CD4-positive, alpha-beta T cell treated with Interleukin-2 at 100 ng/mL for 4 hours (primary cell): ENCODE measurements at places on chromosomes 4 and X.
A peak's percentile ranks its signal among the peaks of the same experiment; 100 is the strongest.

- no peak for DNase-seq
Measured at GRCh38 chr4:141132072-141132708, 1.1 kb downstream of the RNF150 start.

GRCh38 chr4:7939377-7940108, at the start of gene AFAP1:
TSS of gene AFAP1 (minus strand) at chr4:7939861. CDS start at chr4:7872078, 67,783 bp downstream.
- DNase-seq: peak; percentile 88

- no peak for DNase-seq
Measured at GRCh38 chr4:168506014-168506413, 9.2 kb downstream of the PALLD start.

GRCh38 chr4:27198971-27199370, 338.3 kb downstream of the STIM2 start:
- DNase-seq: no peak

DNA sequence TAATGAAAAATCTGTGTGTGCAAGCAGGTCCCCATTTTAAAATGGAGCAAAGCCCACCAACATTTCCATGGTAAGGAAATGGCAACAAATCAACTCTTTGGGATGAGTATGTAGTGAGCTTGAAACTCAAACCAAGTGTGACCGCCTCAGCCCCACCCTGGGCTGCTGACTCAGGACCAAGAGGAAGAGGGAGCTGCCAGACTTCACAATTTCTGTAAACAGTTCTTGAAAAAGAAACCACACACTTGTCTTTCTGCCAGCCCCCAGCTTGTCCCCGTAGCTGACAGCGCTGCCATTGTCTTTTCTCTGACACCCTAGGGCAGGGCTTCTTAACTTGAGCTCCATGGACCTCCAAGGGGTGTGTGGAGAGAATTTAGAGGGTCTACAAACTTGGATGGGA, 10.3 kb downstream of the RTL5 start:
- peak; percentile 79 for DNase-seq

DNA sequence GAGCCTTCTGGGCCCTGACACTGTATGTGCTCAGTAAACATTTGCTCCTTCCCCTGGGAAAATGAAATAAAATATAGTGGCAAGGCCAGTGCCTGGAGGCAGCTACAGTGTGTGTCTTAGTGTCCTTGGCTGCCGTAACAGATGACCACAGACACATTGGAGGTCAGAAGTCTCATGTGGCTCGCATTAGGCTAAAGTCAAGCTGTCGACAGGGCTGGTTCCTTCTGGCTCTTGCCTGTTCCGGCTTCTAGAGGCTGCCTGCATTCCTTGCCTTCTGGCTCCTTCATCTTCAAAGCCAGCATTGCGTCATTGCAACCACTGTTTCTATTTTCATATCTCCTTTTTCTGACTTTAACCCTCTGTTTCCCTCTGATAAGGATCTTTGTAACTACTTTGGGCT, 83.6 kb upstream of the STX18 start:
- DNase-seq: no peak

- DNase-seq: no peak
Measured at GRCh38 chr4:176043838-176044588, 21.6 kb upstream of the WDR17 start.

DNA sequence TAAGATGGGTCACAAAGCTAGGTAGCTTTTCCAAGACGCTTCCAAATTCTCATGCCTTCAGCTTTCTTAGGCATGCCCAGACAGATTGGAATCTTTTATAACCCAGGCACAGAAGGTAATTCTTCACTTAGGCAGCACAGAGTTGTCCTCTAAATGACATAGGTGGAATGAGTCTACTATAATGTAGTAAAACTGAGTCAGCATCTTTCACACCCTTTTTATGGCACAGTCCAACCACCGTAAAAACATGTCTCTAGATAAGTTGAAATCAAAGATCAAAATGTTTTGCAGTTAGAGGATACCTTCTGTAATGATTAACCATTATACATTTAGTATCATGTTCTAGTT, 128.4 kb upstream of the FAT1 start:
- DNase-seq: no peak

GRCh38 chr4:28973587-28974350, 1746.4 kb upstream of the PCDH7 start:
- DNase-seq: no peak

- no peak for DNase-seq
Measured at GRCh38 chr4:40238008-40238699, 41.3 kb downstream of the RHOH start.

GRCh38 chr4:154593868-154594267, 3.3 kb upstream of the FGA start:
- DNase-seq: no peak

DNA sequence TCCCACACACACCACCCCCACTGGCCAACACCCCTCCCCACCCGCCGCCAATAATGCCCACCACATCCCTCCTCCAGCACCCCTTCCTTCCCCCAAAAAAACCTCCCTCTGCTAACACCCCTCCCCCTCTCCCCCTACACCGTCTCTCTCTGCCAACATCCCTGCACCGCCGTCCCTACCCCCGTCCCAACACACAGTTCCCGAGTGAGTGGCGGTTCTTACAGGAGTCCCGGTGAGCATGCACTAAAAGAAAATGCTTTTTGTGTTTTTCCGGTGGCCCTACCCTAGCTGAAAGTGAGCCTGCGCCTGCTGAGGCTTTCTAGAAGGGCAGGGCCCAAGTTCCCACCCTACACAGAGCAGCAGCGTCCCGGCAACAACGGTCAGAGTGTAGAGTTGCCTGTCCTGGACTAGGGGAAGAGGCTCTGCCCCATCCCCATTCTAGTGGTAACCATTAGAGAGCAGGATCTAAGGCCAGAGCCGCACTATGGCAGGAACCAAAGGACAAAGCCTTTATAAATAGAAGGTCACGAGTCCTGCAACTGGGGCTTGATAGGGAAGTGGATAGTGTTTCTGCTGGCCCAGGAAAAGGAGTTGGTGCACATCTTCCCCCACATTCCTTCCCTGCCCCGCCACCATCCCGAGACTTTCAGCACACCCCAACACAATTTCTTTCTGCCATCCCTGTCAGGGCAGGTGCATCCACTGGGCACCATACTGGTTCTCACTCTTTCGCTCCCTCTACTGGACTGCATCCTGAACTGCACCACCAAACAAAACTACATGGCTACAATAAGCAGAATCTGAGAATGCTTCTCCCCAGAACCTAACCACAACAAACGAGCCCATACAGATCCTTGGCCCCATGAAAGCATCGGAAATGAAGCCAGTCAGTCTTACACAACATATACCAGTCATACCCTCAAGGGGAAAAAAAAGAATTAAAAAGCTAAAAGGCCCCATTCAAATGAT, 78.1 kb upstream of the PAGE3 start:
- peak; percentile 60 for DNase-seq

GRCh38 chr4:2243681-2244380, 1.9 kb upstream of the HAUS3 start:
- no peak for DNase-seq

GRCh38 chr4:127214016-127214415, 418.7 kb upstream of the INTU start:
- DNase-seq: no peak

GRCh38 chrX:68896581-68896980, 67.8 kb downstream of the EFNB1 start:
- DNase-seq: no peak

GRCh38 chrX:11336201-11336600, 43.0 kb downstream of the AMELX start:
- no peak for DNase-seq

- peak; percentile 22 for DNase-seq
Measured at GRCh38 chr4:163558539-163559044, 64.1 kb downstream of the TMA16 start.

DNA sequence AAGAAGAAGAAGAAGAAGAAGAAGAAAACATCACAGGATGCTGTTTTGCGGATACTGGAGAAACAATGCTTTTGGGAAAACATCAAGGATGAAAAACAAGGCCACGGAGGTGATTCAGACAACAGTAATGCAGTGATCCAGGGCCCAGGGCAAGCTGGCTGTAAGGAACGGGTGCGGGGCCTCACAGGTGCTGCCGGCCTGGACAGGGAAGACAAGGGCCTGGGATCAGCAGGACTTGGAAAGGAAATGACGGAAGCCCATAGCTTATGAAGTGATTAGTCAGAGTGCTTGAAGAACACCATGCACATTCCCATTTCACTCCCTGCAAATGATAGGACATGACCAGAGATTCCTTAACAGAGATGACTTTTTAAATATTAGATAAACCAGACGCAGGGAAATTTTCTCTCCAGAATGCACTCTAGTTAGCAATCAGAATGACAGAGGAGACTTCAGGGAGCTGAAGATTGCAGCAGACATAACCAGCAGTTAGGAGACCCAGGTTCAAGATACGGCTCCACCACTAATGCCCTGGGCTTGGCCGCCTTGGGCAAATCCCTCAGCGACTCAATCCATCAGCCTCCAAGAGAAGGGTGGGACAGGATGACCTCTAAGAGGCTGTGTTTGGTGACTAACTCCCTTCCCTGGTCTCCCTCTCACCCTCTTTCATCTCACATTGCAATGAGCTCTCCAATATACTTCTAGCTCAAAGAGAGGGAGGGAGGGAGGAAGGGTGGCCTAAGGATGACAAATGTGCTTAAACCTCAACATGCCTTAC, 54.1 kb downstream of the APBB2 start:
- DNase-seq: no peak

- DNase-seq: no peak
Measured at GRCh38 chrX:6574762-6575161, 39.8 kb upstream of the VCX3A start.
